ENCODE measurements at places on chromosomes 12 and 14.
A peak's percentile ranks its signal among the peaks of the same experiment; 100 is the strongest.

DNA sequence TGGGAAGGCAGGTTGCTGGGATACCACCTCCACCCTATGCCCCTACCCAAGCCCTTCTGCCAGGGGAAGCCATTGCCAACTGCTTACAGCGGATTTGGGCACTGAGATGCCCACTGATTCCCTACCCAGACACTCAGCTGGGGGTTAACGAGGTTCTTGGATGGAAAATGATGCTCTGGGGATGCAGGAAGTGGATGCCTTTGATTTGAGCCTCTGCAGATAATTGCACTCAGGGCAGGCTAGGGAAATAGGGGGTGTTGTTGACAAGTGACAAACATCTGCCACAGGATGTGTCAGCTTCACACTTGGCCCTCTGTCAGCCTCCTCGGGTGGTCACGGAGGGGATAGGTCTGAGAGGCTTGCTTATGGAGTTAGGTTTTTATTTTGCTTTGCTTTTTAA is 57.4 kb downstream of the RPH3A start:
- no peak for DNase-seq

DNA sequence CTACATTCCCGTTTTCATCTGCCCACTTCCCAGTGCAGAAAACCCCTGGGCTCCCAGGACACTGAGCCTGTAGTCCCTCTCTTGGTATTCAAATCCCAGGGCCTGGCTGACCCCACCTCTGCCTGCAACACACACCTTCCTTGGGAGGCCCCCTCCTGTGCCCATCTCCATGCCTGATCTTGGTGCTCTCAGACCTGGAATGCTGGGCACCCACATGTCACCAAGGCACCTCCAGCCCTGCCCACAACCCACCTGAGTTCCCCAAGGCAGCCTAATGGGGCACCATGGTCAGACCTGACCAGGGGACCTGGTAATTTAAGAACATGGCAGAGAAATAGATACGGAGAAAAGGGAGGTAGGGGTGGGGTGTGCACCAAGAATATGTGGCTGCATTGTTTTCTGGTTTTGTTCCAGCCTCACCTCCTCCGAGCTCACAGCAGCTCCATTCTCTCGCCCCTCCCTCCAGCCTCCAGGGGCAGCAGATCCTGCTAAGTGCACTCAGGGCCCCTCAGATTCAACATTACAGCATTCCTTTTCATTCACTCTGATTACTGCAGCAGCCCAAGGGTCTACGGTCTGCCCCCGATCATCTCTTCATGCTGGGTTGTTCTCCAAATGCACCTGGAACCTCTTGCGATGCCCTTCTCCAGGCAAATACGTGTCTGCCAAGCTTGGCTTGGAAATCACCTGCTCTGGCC is 9.2 kb upstream of the HSP90AA1 start:
- no peak for DNase-seq

DNA sequence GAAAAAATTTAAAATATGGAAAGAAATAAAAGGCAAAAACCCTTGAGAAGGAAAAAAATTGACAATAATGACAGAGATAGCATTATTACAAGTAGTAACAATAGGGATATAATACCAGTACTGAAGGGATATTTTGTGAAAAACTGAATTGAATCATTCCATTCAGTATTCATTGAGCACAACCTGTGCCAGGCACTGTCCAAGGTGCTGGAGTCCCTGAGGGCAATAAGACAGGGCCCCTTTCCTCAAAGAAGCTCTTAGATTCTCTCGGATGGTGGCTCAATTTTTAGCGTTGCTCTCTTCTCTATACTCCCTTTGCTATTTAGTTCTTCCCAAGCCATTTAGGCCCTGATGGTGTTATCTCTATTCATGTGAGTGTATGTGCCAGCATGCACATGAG is 34.3 kb upstream of the GAS2L3 start:
- no peak for DNase-seq

DNA sequence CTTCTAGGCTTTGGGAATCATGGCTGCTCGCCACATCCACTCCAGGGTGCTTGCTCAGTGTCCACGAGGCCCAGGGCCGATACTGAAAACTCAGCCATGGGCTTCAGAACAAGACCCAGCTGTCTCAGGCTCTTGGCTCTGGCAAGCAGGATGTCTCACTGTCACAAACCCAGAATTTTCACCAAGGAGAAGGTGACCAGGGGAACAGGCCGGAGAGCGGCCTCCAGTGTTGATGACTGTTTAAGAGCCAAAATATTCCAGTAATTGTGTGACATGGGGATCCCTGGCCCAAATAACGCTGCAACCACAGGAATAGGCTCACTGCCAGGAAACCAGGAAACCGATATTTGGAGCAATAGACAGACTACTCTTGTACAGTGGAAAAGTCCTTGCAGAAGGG is 9.8 kb upstream of the SERPINA5 start:
- DNase-seq = no peak

DNA sequence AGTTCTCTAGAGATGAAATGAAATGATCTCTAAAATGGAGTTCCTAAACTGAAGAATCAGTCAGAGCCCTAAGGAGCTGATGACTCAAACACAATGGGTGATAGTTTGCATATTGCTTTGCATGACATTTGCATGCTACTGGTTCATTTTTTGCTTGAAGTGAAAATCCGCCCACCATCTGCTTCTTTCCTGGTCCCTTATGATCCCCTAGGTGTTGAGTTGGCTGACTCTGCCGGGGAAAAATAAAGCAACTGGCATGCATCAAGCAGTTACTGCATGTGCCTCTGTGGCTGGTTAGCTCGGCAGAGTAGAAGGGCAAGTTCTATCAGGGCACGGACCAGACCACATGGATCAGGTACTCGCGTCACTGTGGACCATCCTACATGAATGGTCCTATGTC is 151.1 kb downstream of the PPM1H start:
- DNase-seq = no peak

GRCh38 chr12:15393995-15394394 is 71.7 kb downstream of the PTPRO start:
- no peak for DNase-seq

- DNase-seq = no peak
Observed at GRCh38 chr12:56677680-56678079, 10.4 kb downstream of the PTGES3 start.

GRCh38 chr14:52077256-52077979 is 8.6 kb upstream of the NID2 start:
- no peak for DNase-seq

DNA sequence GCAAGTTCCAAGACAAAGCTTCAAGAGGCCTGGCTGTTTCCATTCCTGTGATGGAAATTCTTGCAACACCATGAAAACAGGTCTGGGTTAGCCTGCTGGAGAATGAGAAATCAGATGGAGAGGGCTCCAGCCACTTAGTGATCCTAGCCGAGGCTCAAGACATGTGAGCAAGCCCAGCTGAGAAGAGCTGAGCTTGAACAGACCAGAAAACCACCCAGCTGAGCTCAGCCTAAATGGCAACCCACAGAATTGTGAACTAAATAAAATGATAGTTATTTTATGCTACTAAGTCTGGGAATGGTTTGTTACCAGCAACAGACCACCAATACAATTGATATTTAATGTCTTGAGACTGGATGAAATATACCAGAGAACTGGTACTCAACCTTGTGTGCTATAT is 494.5 kb downstream of the RMST start:
- no peak for DNase-seq

GRCh38 chr14:102893452-102893851 is 29.0 kb upstream of the AMN start:
- DNase-seq = no peak

DNA sequence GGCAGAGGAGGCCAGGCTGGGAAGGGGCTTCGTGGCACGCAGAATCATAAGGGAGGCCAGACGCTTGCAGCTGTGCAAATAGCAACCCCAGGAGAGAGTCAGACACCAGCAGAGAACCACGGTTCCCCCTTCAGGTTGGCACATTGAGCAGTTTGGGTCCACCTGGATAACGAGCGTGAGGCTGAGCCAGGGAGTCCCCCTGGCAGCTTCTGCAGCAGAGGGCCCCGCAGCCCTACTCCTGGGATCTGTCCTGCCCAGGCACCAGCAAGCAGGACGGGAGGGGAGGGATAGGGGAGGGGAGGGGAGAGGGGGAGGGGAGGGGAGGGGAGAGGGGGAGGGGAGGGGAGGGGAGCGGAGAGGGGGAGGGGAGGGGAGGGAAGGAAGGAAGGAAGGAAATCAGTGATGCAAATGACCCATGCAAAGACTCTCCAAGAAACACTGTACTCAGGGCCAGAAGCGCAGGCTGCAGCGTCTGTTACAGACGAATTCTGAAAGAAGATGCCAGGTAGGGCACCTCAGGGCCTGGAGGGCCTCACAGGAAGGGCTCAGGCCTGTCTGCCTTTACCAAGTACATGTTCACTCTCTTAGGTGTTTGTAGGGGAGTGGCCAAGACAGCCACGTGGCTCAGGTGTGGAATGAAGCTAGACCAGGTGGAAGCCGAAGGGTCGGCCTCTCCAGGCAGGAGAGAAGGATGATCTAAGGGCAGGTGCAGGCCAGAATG is 32.3 kb upstream of the MMP17 start:
- no peak for DNase-seq

- no peak for DNase-seq
Observed at GRCh38 chr12:78284417-78284816, 453.7 kb downstream of the NAV3 start.

- DNase-seq = no peak
Observed at GRCh38 chr12:23831739-23832138, 117.7 kb downstream of the SOX5 start.

DNA sequence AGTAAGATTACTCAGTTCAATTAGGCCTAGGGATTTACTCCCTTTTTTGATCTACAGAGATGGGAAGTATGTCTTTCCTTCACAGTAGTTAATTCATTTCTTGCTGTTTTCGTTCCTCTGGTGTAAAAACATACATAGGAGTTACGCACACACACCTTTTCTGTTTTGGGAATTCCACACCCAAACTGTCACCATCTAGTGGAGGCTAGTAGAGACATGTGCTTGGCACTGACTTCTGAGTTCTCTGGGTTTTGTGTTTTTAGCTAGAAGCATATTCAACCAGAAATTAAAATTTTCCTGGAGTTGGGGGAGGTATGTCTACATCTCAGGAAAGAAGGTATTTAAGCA is 1.4 kb downstream of the SUSD6 start:
- no peak for DNase-seq

GRCh38 chr12:2276288-2277033 is 223.7 kb downstream of the CACNA1C start:
- DNase-seq = no peak

DNA sequence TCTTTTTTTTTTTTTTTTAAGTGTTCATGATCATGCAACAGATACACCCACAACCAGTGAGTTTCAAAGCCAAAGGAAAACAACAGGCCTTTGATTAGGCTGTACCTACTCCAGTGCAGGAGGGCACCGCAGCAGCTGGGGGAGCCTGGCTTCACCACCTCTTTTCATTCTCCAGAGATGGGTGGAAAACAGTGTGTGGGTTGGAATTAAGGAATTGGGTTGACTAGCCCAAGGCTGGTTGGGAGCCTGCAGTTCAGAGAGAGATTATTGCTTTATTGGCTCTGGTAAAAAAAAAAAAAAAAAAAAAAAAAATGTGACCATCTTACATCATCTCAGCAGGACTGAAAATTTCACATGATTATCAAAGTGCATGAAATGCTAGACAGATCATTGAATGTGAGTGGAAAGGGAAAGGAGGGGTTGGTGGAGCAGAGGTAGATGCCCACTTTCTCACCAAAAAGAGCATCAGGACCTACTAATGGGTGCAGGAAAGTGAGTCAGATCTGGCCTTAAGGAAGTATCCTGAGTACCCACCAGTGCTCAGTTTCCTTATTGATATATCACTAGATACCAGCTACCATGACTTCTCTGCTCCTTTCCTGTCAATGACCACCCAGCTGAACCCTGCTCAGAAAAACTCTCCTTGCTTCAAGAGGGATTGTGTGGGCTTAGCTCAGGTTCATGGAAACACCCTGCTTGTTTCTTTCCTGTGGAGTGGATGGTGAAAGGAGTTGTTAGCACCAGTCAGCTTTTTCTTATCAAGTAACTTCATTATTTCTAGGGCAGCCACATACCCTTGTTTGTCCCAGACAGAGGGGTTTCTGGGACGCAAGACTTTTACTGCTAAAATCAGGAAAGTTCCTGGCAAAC is 54.8 kb upstream of the DYRK2 start:
- DNase-seq = no peak

- DNase-seq = no peak
Observed at GRCh38 chr14:77502109-77502782, 3.6 kb upstream of the ISM2 start.

DNA sequence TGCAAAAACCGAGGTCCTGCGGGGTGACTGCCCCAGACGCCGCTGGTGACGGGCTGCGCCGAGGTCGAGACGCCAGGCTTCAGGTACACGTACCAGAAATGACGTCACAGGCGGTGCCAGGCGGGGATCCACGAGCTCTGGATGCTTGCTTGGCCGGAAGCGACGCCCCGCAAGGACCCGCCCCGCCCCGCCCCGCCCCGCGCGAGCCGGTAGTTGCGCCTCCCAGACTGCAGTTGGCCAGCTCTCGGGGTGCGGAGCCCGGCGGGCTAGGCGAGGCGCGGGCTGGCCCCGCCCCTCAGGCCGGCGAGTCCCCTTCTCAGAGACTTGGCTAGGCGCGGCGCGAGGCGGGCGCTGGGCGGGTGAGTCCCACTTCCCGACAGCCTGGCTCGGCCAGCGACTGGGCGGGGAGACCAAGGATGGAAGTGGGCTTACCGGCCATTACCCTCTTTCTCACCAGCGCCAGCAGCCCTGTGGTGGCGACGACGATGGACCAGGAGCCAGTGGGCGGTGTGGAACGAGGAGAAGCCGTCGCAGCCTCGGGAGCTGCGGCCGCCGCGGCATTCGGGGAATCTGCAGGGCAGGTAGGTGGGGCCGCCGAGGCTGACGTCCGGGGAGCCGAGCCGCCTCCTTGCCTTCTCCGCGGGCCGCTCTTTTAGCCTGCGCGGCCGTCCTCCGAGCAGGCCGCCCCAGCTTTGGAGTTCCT is at the start of gene FAM177A1:
FAM177A1 (plus strand) TSS at position 225 of the 703 bp plus-strand sequence; CDS start at position 417, 192 bp downstream.
- peak; percentile 98 for DNase-seq

GRCh38 chr12:77949943-77950342 is 119.2 kb downstream of the NAV3 start:
- DNase-seq = no peak

DNA sequence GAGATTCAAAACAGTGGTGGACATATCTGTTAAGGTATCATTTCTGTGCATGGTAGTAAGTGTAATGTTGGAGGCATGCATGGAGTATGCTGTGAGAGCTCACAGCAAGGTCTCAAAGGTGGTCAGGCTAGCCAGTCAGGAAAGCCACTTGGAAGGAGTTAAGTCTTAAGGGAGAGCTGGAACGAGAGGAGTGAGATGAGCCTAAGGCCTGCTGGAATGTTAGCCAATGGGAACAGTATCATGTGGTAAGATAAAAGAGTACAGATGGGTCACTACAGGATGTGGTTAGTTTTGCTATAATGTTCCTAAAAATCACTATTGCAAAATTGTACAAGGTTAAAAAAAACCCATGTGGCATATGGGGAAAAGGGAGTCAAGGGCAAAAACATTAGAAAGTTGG is 311.7 kb upstream of the E2F7 start:
- no peak for DNase-seq
